ENCODE measurements at places on chromosomes 11 and 22. TPM values are rescaled to one million over a fixed set of nuclear protein-coding genes. Genes with fewer than 3 reads are reported as not detected.

GRCh38 chr11:7559398-7560283 is 45.8 kb downstream of the PPFIBP2 start:
- DNase-seq: no peak

- no peak for DNase-seq
Measured at GRCh38 chr22:30398685-30399680, 2.2 kb downstream of the SEC14L2 start.

DNA sequence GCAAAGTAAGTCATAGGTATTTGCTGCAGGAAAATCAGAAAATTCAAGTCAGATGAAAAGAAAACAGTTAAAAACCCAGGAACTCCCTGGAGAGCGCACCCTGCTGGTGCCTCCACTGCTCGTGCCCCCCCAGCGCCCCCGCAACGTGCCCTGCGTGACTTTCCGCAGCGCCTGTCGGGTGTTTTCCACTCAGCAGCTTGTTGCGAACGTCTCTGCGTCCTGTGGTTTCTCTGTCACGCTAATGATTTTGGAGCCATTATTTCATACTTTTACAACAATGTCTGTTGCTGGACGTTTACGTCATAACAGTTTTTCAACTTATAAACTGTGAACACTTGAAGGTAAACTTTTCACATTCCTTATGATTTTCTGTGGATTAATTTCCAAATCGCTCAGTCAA is 5.0 kb downstream of the CRELD2 start:
- DNase-seq: no peak

- no peak for DNase-seq
Measured at GRCh38 chr11:114298710-114299109, 2.5 kb downstream of the NNMT start.

GRCh38 chr11:104113541-104113940 is 50.4 kb downstream of the PDGFD start:
- no peak for DNase-seq

GRCh38 chr11:116700586-116701220 is 72.1 kb downstream of the BUD13 start:
- DNase-seq: no peak

DNA sequence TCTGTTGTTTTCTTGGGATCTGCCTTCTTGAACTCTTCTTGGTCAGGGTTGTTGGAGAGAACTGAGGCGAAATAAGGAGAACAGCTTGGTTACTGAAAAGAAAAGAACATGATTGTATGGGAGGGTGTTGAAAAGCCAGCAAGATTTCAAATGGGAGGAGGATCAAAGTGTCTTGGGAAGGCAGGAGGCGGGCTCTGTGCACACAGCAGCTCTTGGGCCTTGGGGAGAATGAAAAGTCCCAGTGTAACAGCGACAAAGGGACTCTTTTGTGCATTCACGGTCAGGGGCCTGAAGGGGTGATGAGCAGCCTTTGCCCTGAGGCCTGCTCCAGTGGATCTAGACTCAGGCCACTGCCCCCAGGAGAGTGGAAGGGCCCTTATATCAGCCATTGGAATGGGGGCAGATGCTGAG is 135.4 kb downstream of the ADAMTS15 start:
- DNase-seq: no peak

DNA sequence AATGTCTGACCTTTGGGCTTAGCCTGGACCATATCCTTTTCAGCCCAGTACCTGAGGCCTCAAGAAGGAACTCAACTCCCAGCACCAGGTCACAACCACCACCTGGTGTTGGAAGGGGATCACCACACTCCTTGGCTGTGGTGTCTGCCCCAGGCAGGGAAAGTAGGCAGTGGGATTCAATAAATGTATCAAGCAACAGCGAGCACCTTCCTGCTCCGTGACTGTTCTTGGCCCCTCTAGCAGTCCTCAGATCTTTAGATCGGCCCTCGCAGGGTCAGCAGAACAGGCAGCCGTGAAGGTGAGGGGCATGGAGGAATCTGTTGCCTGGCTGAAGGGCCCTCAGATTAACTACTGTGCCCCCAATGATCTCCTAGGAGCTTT is 15.9 kb downstream of the ARFGAP2 start:
- no peak for DNase-seq

- no peak for DNase-seq
Measured at GRCh38 chr11:70405679-70406395, 7.5 kb downstream of the CTTN start.

DNA sequence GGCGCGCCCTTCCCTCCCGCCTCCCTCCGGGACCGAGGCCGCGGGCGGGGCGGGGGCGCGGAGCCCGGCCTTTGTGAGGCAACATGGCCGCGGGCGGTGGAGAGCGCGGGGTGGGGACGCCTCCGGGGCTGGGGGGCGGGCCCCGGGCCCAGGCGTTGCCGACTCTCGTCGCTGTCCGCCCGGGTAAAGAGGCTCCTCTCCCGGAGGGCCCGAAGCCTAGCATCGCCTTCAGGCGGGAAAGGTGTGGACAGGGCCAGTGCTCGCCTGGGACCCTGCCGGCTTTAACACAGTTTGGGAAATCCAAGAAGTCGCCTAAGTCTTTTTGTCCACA is 369 bp downstream of the DGCR8 start:
- DNase-seq: peak; percentile 83

- DNase-seq: no peak
Measured at GRCh38 chr11:7892840-7893254, 38.2 kb downstream of the OR10A6 start.

GRCh38 chr11:116379185-116379828 is 393.5 kb downstream of the BUD13 start:
- DNase-seq: no peak

- no peak for DNase-seq
Measured at GRCh38 chr22:46422896-46423295, 87.4 kb downstream of the TRMU start.

DNA sequence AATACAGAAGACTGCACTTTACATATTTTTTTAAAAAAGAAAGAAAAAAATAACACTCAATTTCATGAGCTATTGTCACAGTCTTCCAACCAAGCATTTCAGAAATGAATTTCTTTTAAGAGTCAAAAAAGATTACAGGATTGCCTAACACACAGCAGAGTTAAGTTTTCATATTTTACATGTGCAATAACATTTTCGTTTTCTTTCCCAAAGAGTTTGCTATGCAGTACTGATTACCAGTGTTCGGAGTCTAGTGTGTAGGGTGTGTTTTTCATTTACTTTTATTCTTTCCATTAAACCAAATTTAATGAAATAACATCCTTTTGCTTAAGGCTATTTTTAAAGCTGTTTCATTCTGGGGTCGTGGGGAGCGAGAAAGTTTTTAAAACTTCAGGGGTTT is 53.2 kb downstream of the MN1 start:
- no peak for DNase-seq

DNA sequence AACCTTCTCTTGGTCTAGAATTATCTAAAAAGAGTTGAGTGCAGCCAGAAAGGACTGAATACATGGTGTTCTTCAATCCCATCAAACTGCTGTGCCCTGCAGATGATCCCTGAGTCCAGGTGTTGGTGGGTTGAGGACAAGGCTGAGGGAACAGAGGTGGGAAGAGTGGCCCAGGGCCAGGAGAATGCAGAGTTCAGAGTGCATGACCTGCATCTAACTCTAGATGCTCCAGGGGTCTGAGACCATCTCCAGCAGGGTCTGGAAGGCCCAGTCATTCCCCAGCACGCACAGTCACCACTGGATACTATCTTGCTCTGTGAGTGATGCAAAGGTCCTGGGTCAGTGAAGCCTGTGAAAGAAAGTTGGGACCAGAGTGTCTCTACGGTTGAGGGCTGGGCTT is 2.1 kb upstream of the VPREB1 start:
- no peak for DNase-seq

DNA sequence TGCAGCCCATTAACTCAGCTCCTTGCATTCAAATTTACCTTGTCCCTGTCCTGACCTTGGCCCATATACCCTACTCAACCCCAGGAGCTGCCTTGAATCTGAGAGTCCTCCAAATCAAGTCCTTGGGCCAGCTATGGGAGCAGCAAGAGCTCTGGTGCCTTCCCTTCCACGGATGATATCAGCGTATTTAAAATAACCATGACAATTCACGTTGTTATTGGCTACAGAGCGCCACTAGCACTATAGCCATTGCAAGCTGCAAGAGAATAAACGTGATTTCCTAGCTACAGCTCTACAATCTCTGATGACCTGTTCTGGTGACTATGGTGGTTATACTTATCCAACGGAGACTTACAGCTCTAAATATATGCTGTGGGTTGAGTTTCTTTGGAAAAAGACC is 357.8 kb downstream of the LARGE1 start:
- no peak for DNase-seq

DNA sequence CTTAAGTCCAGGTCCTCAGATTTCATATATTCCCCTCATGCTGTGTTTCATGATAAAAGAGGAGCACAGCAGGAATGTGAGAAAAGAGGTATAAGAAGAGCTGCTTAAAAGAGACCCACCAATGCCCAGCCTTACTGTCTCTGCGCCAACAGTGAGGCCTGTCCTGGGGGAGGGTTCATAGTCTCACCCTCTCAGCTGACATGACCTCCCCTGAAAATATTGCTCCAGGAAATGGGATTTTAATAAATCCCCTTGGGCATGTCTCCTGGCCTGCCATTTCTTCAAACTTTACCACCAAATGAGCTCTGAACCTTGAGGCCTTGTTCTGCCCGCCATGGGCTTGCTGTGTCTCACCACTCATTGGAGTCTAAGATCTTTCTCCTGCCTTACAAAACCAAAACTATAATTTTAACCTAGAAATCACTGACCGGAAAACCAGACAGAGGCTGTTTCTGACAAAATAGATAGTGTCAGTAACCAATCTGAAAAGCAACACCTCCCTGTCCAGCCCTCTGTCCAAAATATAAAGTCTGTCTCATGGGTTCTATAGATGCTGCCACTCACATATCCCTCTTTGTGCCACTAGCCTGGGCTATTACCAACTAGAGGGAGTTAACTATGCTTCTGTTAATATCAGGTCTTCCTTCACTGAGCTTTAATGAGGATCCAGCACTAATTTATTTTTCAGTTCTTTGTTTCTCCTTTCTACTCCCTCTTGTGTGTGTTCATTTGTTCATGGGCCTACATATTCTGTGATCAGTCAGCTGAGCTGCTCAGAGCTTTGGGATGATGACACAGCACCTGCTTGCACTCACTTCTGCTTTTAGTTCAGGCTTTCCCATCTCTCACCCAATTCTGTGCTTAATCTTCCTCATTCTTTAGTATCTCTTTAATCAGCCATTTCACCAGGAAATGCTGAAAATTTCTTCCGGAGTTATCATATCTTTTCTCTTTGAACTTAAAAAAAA is at the start of gene OR2AG2:
OR2AG2 (minus strand) TSS at position 51 of the 968 bp plus-strand sequence. CDS start 3,019 bp downstream, outside the sequence.
- DNase-seq: no peak

GRCh38 chr22:30335236-30335635 is 8.5 kb upstream of the TBC1D10A start:
- no peak for DNase-seq

The FXYD6 gene
- not detected for total RNA-seq

The PANX2 gene
- total RNA-seq: 3.5 TPM

The PPM1F gene
- 36.0 TPM for total RNA-seq

The C22orf31 gene
- total RNA-seq: not detected

The C11orf42 gene
- total RNA-seq: not detected

The CRYBB1 gene
- total RNA-seq: not detected

The ACR gene
- total RNA-seq: not detected

The CST6 gene
- total RNA-seq: not detected

The IL18 gene
- 1.3 TPM for total RNA-seq

The RIMBP3C gene
- 0.50 TPM for total RNA-seq

The OR52H1 gene
- not detected for total RNA-seq

The CCDC116 gene
- total RNA-seq: 2.5 TPM

The PDE3B gene
- total RNA-seq: 56.8 TPM

The VSIG10L2 gene
- total RNA-seq: not detected

The PRRG4 gene
- 0.67 TPM for total RNA-seq
